ENCODE measurements at places on chromosomes 11 and 22.

DNA sequence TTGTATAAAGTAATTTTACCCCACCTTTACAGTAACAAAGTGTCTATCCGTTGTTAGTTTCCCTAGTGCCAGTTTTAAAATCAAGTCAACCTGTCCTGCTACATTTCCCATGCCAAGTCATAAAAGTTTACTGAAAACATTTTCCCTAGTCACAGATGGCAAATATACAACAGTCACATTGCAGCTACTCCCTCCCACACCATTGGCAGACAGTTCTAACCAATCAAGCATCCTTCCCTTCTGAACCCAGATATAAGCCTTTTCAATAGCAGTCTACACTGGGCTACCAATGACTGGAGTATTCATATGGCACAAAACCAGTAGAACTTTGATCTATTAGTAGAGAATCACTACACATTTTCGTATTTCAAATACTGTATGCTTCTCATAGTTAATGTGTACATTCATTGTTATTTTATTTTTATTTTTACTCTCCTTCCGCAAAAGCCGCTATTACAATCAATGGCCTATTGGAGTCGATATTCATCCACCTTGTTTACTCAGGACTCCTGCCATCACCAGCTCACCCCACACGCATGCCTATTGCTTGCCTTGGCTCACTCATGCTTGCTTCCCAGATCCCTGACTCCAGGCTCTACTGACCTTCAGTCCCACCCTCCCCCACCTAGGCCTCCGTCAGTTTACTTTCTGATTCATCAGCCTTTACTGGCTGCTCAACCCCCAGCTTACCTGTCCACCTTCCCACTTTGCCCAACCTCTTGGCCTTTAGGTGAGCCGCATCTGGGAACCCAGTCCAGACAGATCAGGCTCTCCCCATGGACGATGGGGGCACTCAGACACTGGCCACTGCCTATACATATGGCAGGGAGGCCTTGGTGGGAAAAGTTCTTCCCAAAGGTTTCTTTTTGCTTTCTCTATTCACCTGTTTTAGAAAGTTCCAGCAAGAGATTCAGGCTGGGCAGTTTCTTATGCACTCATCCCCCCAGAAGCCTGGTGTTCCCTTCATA, 408.4 kb downstream of the SOX6 start:
- DNase-seq, result no peak

DNA sequence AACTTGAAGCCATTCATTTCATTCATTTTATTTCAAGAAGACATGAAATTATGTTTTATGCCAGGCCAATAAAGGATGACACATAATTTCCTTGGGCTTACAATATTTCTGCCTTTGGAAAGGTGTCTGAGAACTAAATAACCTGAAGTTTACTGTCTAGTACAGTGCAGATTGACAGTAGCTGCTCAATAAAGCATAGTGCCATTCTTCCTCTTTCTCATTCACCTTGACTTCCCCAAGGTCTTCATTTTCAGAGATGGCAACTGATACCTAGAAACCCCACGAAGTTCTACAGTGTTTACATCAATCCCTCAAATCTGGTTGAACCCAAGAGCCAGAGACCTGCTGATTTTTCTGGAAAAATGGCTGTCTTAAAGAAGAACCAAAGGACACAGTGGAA, 144.3 kb upstream of the SYN3 start:
- no peak for DNase-seq

DNA sequence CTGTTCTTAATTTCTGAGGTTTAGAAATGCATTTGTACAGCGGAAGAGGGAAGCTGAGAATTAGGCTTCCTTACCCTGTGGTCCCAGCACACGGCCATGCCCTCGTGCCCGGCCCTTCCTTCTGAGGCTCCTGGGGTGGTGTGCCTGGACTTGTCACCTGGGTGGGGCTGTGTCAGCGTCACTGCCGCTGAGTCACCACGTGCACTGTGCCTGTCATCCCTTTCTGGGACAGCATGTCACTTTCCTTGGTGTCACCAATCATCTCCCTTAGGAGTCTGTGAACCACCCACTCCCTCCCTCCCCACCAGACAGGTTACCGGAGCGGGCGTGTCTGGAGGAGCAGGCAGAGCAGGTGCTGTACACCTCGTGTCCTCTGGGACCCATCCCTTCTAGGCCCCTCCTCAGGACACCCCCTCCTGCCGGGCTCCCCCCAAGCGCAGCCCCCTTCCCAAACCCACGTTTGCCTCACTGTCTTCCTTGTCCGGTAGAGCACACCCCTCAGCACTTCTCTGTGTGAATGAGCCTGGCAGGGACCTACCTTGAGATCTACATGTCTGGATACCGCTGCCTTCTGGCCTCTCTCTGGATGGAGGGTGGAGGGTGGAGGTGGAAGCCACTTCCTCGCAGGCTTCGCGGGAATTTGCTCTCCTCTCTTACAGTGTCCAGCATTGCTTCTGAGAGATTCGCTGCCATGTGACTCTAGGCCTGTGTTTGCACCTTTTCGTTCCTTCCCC, 367.6 kb downstream of the TBC1D22A start:
- no peak for DNase-seq

GRCh38 chr22:29014773-29015172, 46.9 kb downstream of the C22orf31 start:
- no peak for DNase-seq

DNA sequence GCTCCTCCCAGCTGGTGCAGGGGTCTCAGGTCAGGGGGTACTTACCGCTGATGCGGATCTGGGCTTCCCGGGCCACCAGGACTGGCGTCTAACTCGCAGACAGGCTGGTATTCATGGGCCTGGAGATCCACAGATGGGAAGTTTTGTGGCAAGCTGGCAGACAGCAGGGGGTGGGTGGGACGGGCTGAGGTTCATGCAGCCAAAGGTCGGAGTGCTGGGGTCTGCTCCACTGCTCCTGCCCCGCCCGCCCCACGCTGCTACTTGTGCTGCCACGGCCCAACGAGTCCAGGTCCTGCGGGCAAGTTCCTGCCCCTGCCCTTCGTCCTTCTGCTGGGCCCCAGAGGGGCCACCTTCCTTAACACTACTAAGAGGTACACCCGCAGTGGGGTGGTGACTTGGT, 3.1 kb downstream of the ACY3 start:
- DNase-seq, result no peak

DNA sequence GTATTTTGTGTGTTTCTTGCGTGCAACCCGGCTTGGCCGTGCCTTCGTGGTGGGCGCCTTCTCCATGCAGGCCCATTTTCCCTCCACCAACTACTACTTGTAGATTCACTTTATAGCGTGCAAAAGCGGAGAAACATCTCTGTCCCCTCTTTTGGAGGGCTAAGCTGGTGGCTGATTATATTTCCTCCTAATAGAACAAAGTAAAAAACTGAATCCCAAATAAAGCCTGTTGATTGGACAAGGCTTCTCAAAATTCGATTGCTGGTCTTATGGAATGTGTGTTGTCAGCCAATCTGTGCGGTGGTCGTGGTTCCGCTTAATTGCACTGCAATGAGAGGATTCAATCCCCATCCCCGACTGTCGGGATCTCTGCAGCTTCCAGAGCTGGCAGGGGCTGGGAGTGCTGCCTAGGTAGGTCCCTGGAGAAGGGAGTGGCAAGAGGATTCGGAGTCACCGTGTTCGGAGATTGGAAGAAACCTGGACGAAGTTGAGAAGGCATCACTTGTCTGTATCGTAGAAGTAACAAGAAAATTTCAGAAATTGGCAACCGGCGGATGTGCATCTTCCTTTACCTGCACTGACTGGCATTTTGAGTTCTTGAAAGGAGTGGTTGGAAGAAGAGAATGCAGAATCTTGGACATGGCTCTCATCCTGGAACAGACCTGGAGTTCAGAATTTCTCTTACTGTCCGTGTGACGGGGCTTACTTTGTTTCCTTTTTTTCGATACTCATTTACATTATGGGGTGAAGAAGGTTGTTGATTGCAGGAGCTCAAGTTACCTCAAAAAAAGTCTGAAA, 1.1 kb downstream of the HMGXB4 start:
- no peak for DNase-seq

GRCh38 chr11:134670961-134671370, 258.9 kb upstream of the B3GAT1 start:
- DNase-seq, result no peak

DNA sequence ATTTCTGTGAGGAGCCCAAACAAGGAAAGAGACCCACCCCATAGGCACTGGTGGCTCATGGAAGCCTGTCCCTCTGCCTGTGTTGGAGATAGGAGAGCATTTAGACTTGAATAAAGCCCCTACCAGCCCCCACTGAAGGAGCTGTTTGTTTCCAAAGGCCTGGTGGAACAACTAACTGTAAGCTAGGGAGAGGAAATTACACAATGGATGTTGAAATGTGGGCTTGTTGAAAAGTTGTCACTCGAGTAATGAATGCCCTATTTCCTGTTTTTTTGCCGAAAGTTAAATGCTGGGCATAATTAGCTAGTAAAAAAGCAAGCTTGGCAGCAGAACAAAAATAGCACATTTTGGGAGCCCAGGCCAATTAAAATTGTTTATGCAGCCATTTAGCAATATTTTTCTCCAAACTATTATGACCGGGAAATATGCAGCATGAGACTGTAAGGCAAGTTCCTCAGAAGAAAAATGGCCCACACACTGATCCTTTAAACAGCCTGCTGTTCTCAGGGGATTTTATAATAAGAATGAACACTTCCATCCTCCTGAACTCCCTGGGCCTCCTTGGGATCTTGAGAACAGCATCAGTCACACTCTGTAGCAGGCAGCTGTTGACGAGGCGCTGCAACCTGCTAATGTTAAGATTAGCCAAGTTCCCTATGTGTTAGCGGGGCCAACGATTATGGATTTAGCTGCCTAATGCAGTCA, 38.6 kb upstream of the LMO2 start:
- DNase-seq, result peak; percentile 94

- no peak for DNase-seq
Measured at GRCh38 chr22:36641902-36642640, 61.5 kb downstream of the CACNG2 start.

DNA sequence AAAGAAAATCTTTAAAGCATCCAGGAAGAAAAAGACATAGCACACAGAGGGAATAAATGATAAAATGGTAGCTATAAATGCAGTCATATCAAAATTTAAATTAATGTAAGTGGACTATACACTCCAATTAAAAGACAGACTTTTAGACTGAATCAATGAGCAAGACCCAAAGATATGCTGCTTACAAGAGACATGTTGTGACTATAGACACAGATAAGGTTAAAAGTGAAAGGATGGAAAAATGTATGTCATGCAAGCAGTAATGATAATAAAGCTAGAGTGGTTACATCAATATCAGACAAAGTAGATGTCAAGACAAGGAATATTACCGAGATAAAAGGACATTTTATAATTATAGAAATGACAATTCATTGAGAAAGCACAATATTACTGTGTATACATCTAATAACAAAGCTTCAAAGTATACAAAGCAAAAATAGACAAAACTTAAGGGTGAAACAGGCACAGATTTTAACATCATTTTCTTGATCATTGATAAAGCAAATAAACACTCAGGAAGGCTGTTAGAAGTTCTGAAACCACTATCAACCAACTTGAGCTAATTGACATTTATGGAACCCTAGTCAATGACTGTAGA, 22.8 kb upstream of the MUC5AC start:
- DNase-seq, result no peak

DNA sequence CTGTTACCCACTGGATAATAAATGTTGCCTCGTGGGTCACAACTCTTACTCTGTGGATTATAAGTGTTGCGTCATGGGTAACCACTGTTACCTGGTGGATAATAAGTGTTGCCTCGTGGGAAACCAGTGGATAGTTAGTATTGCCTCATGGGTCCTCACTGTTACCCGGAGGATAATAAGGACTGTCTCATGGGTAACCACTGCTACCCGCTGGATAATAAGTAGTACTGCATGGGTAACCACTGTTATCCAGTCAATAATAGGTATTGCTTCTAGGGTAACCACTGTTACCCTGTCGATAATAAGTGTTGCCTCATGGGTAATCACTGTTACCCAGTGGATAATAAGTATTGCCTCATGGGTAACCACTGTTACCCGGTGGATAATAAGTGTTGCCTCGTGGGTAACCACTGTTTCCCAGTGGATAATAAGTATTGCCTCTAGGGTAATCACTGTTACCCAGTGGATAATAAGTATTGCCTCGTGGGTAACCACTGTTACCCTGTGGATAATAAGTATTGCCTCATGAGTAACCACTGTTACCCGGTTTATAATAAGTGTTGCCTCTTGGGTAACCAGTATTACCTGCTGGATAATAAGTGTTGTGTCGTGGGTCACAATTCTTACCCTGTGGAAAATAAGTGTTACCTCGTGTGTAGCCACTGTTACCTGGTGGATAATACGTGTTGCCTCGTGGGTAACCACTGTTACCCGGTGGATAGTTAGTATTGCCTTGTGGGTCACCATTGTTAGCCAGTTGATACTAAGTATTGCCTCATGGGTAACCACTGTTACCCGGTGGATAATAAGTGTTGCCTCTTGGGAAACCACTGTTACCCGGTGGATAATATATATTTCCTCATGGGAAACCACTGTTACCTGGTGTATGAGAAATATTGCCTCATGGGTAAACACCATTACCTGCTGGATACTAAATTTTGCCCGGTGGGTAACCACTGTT, 15.7 kb upstream of the NXPE4 start:
- DNase-seq, result no peak

DNA sequence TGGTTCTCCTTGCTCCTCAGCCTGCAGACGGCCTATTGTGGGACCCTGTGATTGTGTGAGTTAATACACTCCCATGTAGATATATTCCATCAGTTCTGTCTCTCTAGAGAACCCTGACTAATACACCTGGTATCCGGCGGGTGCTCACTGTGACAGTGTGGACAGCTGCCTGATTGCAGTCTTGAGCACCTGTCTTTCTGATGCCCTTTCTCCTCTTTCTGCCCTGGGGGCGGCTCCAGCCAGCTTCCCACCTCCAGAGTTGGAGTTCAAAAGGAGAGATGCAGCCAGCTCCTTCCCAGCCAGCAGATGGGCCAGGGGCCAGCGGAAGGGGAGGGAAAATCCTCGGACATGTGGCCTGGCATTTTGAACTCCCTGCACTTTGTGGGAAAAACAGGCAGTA, 15.0 kb downstream of the SMIM38 start:
- DNase-seq, result no peak

GRCh38 chr11:102368472-102368871, 21.5 kb downstream of the BIRC2 start:
- DNase-seq, result no peak

GRCh38 chr22:44142421-44143104, 38.2 kb upstream of the PARVG start:
- DNase-seq, result no peak

GRCh38 chr11:70313945-70314344, 43.5 kb downstream of the PPFIA1 start:
- DNase-seq, result no peak
